ENCODE measurements at places on chromosomes 1 and 21.

GRCh38 chr21:42456457-42456856, 39.6 kb downstream of the RSPH1 start:
- no peak for DNase-seq

DNA sequence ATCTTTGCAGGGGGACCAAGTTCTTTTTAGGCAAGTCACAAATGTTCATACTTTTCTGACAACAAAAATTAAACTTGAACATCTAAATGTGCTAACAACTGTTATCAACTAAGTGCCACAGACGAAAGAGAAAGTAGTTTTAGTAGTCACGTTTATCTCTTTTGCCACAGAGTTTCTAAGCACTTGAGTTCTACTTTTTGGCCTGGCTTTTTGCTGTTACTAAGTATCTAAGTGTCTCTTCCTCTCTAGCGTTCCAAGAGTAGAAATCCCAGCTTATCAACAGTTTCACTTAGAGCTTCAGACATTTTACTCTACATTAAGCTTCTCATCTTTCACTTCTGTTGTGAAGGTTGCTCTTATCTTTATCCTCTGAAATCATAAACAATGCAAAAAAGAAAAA, 34.2 kb downstream of the GATAD2B start:
- no peak for DNase-seq

- DNase-seq: no peak
These were observed 72.4 kb upstream of the KCND3 start for GRCh38 chr1:112061901-112062320.

DNA sequence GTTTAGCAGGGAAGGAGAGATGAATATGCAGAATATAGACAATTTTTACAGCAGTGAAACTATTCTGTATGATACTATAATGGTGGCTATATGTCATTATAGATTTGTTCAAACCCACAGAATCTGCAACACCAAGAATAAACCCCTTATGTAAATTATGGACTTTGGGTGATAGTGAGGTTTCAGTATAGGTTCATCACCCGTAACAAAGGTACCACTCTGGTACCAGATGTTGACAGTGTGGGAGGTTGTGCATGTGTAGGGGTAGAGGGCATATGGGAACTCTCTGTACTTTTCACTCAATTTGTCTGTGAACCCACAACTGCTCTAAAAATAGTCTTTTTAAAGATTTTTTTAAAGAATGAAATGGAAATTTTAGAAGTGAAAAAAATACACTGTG, 29.9 kb upstream of the PRDX6 start:
- DNase-seq: no peak

GRCh38 chr1:98260412-98260811, 339.6 kb upstream of the DPYD start:
- DNase-seq: no peak

DNA sequence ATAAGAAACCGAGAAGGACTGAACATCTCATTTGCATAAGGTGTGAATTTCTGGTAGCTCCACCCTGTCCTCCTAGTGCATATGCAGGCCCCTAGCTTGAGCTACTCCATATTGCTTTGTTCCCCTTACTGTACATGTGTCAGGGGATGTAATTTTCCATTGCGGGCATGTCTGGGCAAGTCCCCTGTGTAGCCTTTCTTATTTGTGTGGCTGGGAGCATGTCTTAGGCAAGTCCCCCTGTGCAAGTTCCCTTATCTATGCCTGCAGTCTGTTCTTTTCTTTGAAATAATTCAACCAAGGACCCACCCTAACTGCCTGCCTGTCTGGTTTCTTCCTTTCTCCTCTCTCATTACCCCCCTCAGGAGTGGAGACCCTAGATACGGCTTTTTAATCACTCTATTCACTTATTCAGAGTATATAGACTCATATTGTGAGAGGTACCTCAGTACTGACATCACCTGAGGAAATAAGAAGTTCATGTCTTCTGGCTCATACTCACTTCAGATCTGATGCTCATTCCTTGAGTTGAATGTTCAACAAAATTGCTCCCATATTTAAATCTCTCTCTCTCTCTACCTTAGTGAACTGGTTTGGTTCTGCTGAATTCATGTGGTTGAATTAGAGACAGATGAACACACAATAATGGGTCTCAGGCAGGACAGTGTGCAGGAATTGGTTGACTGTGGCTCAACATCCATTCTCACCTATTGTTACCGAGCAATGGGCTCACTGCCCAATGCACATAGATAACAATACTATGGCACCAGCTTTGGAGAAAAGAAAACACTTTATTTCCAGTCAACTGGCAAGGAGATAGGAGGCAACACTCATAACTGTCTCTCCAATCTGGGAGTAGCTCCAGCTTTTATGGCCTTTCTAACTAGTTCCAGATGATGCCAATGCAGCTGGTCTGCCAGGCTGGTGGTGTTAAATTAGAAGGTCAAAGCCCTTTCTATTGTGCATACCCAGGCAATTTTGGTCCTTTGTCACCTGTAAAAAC, 27.9 kb upstream of the NPL start:
- no peak for DNase-seq

- DNase-seq: no peak
These were observed at the start of gene OR14A16 for GRCh38 chr1:247824023-247824422. Gene OR14A16 (minus strand): TSS chr1:247824119. CDS start chr1:247815729, 8,390 bp downstream.

DNA sequence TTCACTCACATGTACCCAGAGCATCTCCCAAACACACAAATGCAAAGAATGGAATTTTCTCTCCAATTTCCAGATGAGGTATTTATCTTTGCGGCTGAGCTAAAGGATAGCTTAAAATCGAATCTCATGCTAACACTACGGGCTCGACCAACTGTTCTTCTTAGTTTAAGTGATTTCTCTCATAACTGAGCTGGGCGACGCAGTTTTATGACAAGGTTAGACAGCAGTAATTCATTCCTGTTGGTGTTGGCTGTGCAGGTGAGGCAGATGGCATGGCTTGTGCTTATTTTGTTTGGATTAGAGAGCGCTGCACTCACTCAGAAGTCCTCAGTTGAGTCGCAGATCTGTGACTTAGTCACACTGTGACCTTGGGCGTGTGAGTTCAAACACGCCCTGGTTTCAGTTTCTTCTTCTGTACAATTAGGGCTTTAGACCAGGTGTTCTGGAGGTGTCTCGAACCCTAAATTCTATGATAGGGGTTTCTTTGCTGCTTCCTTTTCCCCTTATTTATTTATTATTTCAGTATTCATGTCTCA, 41.5 kb upstream of the MRPS6 start:
- no peak for DNase-seq

Data from neural crest cell (in vitro differentiated cells).